ENCODE measurements at places on chromosomes 5 and 9.

DNA sequence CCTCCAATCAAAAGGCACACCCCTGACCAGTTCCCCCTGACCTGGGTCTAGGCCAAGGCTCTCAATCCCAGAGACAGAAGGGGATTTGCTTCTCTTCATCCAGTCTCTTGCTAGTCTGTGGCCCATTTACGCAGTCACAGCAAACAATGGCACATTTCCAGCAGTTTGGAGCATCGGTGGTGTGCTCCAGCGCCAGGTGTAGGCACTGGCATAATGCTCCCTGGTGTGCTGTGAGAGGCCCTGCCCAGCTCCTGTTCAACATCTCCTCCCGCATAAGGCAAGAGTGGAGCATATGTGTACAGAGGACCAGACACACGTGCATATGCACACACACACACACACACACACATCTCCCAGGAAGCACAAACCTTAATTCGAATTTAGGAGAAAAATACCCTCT is 79.5 kb upstream of the ERCC6L2 start:
- no peak for DNase-seq

DNA sequence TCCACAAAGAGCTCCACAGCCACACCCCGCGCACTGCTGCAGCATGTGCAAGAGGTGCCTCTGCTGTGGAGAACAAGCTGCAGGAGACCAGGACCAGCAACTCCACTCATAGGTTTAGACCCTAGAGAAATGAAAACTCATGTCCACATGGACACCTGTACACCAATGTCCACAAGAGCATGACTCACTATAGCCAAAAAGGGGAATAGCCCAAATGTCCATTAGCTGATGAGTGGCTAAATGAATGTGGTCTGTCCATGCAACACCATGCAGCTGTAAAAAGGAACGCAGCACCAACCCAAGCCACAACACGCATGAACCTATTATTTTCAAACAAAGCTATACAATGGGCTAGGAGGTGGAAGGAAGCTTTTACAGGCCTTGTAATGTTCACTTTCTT is 18.1 kb downstream of the DYNC2I2 start:
- DNase-seq, result no peak

DNA sequence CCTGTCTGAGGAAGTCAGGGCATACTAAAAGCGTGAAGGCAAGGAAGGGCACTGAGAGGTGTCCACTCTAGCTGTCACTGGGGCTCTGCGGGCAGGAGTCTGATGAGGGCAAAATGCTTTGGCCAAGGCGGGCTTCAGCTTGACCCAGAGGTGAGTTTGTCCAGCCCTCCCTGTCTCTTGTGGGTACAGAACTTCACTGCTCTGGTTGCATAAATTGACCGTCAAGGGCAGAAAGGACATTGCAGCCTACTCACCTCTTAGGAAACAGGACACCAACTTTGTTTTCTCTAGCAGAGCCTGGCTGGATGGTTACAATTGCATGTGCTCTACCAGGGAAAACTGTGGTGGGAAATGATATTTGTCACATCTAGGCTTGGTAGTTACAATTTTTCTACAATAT is 170.9 kb downstream of the TMEM38B start:
- no peak for DNase-seq

- DNase-seq, result no peak
These were observed 114.2 kb downstream of the IRX1 start for GRCh38 chr5:3709717-3710348.

- no peak for DNase-seq
These were observed 15.9 kb downstream of the NINJ1 start for GRCh38 chr9:93117924-93118862.

DNA sequence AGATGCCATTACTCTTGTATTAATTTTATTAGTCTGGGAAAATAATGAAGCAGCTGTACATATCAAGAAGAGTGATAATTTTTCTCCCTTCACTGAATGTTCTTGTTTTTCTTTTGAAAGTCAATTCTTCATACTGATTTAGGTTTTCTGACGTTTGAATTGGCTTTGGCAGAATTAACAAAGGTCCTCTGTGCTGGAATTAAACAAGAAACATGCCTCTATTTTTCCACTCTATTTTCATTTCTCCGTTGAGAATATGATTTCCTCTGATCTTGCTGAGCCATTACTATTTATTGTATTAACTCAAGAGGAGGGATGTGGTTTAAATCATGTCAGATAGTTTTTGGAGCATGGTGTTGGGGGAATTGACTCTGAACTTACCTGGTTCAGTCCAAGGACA is 42.3 kb downstream of the ANKDD1B start:
- no peak for DNase-seq

DNA sequence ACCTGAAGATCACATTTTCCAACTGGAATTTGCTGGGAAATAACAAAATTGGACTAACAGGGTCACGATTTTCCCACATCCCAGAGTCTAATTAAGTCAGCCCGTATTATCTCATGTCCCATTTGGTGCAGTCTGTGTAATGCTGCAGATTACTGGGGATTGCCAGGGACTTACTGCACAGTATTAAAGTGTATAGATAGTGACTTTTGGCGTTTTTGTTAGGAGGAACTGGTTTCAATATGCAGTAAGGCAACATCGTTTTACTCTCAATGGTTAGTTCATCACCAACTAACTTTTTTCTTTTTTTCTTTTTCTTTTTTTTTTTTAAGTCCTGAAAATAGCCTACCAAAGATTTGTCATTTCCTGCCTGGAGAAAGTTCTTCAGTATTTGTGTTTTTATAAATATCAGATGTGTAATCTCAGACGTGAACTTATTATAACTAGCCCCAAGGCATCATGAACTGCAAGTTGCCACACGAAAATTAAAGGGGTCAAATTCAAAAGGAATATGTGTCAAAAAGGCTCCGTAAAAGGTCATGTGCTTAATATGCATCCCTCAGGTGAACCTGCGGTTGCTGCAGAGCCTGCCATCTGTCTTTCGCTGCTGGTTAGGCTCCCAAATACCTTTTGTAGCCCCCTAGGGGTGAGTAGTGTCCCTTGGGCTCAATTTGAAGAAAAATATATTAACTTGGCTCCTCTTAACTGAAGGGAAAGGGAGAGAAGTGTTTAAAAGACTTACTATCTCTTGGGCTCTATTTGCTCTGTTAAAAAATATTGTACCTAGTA is 176.7 kb upstream of the ADAMTSL1 start:
- DNase-seq, result no peak

DNA sequence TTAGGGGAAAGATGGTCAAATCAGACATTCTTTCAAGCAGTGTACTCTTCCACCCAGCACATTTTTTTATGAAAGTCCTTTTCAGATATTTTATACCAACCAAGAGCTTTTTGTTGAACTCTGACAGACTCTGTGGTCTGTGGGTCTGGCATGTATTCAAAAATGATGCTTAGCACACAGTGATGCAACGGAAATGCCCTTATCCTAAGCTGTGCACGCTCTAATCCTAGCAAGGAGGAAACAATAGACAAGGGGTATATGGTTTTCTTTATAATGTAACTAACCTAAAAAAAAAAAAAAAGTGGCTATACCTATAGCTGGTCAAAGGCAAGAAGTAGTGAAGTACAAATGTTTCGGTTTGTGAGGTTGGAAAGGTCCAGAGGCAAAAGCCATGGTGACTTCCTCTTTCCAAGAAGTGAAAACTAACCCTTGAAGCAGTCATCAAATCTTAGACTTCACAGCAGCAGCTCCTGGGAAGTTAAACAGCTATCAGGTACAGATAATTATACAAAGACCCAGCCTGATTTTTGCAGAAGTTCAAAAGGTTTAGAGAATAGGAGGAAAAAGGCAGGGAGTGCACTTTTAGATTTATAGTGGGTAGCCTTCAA is 82.5 kb downstream of the SEMA6A start:
- DNase-seq, result no peak

DNA sequence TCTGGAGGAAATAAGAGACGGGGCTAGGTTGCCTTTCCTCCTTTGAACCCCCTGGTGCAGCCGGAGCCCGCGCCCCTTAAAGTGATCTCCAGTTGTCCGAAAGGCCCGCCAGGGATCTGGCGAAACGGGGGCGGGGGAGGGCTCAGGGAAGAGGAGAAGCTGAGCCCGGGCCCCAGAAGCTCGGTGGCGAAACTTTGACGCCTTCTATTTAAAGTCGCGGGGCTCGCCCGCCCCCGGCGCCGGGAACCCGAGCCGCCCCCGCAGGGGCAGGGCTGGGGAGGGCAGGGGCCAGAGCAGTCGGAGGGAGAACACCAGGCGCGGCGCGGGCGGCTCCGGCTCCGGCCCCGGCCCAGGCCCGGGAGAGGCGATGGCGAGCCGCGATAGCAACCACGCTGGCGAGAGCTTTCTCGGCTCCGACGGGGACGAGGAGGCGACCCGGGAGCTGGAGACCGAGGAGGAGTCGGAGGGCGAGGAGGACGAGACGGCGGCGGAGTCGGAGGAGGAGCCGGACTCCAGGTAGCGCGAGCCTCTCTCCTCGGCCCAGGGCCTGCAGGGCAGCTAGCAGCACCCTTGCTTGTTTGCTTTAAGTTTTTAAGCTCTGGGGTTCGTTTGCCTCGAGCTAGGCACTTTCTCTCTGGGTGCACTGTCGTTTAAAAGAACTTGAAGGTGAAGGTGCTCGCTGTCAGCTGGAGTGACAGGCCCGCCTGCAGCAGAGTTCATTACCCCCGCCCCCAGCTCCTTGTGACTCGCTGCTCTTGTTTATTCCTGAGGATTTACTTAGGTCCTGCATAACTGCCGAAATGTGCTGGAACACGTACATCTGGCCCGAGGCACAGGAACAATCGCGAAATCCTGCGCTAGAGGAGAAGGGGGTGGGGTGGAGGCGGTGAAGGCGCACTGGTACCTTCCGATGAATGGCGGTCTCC is at the start of gene CMYA5:
CMYA5 (plus strand) TSS at position 296 of the 926 bp plus-strand sequence; CDS start at position 368, 72 bp downstream.
- no peak for DNase-seq

- DNase-seq, result no peak
These were observed 455.5 kb downstream of the ACTL7B start for GRCh38 chr9:108400297-108400696.

- no peak for DNase-seq
These were observed 17.8 kb upstream of the ZNF618 start for GRCh38 chr9:113858282-113858681.

DNA sequence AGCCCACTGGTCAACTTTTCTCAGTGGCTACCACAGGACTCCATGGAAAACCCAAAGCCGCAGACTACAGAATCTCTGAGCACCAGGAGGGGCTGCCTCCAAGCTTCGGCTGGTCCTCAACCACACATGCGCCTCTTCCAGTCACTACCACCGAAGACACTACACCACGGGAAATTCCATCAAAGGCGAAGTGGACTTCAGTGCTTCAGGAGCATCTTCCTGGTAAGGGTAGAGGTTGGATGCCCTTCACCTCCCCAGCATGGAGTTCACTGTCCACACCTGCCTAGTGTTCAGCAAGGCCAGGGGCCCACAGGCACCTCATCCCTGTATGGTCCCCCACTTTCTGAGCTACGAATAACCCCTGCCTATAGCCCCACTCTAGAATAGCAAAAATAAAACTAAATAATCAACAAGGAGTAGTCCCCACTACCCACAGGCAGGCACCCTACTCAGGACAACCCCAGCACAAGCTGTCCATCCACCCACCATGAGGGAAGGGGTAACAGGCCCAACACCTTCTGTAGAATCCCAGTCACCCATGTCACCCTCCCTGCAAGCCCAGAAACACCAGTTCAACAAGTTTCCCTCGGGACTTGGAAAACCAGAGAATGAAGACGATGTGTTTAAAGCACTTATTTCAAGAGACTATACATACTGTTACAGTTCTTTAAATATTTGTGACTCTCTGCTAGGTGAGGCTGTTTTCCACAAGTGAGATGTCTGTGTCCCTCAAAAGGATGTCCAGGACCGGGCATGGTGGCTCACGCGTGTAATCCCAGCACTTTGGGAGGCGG is 2.6 kb downstream of the VDAC1 start:
- DNase-seq, result no peak

DNA sequence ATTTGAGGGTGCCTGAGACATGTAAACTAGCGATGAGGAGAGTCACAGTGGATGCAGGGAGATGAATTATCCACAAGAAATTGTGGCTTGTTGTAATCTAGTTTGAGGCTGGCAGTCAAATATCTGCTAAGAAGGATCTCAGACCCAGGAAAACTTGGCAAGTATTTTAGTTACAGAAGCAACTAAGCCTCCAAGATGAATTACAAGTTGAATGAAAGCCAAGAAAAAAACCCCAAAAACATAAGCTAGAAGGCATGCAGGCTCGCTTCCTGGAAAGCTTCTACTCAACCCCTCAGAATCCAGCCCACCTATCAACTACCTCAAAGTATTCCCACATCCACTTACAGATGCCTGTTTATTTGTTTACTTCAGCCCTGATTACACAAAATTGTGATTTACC is 696.9 kb downstream of the MAT2B start:
- DNase-seq, result no peak

- DNase-seq, result no peak
These were observed 170.8 kb downstream of the MACROH2A1 start for GRCh38 chr5:135228222-135228621.

GRCh38 chr5:120007598-120007997 is 378.2 kb downstream of the FAM170A start:
- no peak for DNase-seq

GRCh38 chr5:94577466-94578245 is 40.7 kb downstream of the KIAA0825 start:
- DNase-seq, result no peak

- DNase-seq, result no peak
These were observed 534.7 kb downstream of the CDH10 start for GRCh38 chr5:24110004-24110615.

DNA sequence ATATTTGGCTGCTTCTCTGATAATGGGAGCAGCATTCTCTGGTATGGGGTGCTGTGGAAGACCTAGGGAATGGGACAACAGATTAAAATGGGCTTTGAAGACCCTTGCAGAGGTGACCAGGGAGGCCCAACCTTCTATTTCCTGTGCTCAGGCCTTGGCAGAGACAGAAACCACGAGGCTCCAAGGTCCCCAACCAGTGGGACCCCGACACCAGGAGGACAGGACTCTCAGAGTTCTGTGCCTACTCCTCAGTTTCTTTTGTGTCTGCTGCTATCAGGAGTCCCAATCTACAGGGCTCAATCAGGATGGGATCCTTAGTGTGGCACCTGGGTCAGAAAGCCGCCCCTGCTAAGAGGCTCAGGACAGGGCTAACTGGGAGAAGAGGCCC is 29.3 kb downstream of the CSF2 start:
- no peak for DNase-seq

DNA sequence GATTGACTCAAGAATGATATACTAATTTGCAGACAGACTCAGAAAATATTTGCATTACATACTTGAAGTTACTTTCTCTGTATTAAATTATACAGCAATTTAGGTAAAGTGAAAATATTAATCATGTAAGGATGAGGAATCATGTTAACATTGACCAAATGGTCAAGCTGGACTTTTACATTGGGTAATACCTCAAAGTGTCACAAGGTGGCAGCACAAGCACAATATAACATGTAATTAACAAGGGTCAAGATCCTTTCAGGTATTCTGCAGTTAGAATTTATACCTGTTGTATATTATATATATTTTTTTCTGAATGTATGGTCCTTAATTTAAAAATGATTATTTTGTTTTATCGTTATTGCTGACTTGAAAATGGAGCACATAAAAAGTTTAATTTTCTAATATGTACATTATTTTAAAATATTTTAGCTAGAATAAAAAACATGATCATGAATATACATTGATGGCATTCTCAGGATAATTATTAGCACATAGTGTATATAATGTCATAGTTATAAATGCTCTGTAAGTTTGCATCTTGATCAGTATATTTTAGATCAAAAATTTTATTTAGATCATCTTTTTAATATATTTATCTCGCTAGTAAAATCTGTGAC is 8.6 kb downstream of the HAPLN1 start:
- DNase-seq, result no peak

GRCh38 chr5:178555005-178555404 is 35.2 kb downstream of the COL23A1 start:
- no peak for DNase-seq
